ENCODE measurements at places on chromosomes 13 and 19.

DNA sequence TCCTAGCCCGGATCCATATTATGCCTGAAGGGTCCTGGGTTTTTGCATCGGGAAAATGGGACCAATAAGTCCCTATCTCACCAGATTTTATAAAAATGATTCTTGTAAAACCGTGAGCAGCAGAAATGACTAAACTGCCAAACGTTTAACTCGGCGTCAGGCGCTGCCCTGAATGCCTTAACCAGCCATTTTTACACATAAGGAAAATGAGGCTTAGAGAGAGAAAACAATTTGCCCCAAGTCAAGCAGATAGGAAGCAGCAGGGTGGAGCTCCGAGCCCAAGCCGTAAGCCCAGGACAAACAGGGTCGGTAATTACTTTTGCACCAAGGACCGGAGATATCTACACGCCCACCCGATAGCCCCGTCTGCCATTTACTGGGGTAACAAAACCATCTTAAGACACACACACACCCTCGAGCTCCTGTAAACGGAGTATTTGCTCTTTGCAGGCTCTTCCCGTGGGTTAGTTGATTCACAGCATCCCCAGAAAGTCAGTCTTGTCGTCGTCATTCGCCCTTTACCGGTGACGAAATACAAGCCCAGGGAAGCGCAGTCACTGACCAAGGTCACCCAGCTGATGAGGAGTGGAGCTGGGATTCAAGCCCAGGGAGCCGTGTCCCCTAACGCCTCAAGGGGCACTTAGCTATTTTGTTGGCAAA is 16.0 kb upstream of the MRI1 start:
- no peak for DNase-seq

DNA sequence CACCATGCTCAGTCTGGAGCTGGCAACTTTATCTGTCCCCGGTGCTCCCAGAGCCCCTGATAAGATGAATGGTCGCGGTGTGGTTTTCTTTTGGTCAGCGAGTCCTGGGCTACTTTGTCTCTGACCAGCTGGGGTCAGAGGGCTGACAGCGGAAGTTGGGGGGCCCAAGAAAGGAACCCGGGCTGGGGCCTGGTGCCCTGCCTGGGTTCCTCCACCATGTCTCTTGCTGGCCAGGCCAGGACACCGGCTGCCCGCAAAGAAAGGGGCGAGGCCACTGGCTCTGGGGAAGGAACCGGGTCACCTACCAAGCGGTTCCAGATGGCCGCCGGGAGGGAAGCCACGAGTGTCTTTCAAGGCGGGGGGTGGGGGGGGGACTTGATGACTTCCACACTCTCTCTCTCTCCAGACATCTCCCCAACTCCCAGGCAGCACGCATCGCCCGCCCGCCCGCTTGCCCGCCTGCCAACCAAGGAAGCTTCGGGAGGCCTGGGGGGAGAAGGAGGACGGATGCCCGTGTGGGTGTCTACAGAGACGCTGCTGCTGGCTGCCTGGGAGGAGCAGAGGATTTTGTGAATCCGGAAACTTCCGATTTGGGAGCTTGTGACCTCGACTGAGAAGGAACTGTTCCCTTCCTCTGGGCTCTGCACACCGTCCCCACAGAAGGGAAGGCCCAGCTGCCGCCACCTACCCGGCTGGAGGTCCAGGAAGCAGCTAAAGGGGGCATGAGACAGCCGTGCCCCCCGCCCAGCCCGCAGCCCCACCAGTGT is 1.1 kb downstream of the PIP5K1C start:
- DNase-seq = no peak

GRCh38 chr19:28633319-28634018 is 579.5 kb downstream of the UQCRFS1 start:
- DNase-seq = no peak

- no peak for DNase-seq
Measured at GRCh38 chr13:73090116-73090822, 31.5 kb downstream of the KLF5 start.

DNA sequence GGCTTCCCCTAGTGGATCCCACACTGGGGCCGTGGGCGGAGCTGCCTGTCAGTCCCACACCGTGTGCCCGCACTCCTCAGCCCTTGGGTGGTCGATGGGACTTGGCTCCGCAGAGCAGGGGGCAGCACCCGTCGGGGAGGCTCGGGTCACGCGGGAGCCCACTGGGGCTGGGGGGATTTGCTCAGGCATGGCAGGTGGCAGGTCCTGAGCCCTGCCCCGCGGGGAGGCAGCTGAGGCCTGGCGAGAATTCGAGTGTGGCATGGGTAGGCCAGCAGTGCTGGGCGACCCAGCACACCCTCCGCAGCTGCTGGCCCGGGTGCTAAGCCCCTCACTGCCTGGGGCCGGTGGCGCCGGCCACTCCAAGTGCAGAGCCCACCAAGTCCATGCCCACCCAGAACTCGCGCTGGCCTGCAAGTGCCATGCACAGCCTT is 481.7 kb upstream of the PRR20A start:
- no peak for DNase-seq

DNA sequence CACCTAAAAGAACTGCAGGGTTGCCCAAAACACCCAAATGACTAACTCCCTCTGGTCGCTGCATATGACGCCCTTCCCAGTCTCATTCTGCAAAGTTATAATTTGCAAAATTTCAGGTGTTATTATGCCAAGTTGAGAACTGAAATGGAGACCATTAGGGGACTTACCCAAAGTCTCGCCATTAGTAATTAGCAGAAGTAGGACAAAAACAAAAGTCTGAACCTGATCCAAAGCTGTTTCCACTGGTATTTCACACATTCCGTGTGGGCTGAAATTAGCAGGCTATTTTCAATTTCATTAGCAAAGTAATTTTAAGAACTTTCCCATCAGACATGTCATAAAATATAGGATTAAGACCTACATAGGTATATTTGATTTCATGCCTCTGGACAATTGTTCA is 6.8 kb downstream of the RUBCNL start:
- no peak for DNase-seq

DNA sequence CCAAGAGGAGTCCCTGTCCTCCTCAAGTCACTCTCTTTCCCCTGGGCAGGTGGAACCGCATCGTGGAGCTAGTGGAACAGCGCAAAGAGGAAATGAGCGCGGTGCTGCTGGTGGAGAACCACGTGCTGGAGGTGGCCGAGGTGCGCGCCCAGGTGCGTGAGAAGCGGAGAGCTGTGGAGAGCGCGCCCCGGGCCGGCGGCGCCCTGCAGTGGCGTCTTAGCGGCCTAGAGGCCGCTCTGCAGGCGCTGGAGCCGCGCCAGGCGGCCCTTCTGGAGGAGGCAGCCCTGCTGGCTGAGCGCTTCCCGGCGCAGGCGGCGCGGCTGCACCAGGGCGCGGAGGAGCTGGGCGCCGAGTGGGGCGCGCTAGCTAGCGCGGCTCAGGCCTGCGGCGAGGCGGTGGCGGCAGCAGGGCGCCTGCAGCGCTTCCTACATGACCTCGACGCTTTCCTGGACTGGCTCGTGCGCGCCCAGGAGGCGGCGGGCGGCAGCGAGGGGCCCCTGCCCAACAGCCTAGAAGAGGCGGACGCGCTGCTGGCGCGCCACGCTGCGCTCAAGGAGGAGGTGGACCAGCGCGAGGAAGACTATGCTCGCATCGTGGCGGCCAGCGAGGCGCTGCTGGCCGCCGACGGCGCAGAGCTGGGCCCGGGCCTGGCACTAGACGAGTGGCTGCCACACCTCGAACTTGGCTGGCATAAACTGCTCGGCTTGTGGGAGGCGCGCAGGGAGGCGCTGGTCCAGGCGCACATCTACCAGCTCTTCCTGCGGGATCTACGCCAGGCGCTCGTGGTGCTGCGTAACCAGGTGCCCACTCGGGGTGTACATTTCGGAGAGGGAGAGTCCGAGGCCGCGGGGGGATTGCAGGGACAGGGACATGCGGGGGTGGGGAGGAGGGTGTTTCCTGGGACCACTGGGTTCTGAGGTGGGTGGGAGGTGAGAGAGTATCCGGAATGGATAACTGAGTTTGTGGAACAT is 52.8 kb downstream of the SPTBN4 start:
- DNase-seq = no peak

- DNase-seq = no peak
Measured at GRCh38 chr13:113192279-113192678, 16.2 kb downstream of the PCID2 start.

GRCh38 chr13:33932769-33933406 is 114.9 kb downstream of the RFC3 start:
- no peak for DNase-seq

GRCh38 chr13:104204177-104204576 is 1138.0 kb upstream of the SLC10A2 start:
- DNase-seq = no peak

DNA sequence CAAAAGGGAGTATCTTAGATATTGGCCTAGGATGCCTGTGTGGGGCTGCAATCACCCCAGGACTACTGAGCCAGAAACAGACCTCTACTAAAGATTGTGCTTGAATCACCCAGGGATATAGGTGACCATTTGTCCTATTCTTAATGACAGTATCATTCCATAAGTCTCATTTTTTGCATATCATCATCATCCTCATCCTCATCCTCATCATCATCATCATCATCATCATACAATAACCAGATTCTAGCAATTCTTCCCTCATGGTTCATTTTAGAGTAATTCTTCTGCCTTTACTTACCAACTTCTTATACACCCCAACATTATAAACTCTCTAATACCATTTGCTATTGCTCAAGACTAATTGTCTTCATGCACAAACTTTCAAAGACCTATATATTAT is 226.6 kb downstream of the B3GLCT start:
- DNase-seq = no peak

DNA sequence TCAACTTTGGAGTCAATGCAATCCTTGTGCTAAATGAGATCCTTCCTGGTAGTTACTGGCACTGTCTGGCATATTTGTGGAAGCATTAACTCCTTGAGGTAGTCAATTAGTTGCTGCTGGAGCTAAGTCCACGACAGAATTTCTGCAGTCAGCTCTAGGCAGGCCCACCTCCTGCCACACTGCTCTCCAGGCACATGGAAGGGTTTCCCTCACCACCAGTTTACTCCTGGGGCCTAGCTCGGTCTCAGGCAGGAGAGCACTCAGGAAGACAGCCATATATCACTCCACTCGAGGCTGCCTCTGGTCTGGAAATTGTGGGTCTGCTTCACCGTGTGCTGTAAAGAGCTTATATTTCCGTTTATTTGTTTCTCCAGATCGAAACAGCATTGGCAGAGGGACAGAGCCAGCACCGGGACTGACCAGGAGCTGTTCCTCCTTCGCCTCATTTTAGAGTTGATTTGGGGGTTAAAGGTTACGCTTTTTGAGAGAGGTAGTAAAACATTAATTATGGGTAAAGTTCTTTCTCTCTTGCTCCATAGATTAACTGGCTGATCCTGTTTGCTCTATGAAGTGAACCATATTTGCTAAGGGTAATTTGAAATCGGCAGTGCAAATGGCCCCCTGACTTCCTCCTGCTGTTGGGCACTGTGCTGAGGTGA is 20.6 kb upstream of the GTF3A start:
- no peak for DNase-seq

DNA sequence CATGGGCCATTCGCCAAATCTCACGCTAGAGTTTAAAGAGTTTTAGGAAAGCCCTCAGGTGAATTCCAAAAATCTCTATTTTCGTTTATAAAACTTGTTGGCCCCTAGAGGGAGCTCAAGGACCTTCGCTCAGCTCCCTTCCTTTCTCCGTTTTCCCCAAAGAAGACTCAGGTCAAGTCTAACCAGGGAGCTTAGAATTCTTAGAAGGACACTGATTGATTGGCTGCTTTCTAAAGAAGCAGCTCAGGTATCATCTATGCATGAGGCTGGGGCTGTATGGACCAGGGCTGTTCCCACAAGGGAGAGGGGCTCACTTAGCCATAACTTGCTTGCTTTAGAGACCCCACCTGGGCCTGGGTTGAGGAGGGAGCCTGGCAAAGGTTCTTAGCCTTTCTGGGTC is 20.5 kb downstream of the DZIP1 start:
- DNase-seq = no peak

DNA sequence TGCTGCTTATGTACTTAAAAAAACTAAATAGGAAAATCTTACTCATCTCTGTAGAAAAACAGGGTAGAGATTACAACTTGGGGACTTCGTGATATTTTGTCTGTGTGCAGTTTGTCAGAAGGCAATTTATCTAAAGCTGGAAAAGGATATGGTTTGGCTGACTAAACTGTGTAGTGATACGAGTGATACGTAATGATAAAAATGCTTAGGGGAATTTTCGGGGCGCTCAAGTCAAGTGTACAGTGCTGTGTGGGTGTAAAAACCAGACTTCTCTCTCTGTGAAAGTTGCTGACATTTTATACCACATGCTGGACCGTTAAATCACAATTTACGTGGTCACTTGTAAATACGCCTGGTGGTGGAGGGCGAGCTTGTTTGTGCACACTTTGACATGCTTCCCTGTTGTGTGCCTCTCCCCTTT is 221.7 kb downstream of the KCNRG start:
- DNase-seq = no peak

DNA sequence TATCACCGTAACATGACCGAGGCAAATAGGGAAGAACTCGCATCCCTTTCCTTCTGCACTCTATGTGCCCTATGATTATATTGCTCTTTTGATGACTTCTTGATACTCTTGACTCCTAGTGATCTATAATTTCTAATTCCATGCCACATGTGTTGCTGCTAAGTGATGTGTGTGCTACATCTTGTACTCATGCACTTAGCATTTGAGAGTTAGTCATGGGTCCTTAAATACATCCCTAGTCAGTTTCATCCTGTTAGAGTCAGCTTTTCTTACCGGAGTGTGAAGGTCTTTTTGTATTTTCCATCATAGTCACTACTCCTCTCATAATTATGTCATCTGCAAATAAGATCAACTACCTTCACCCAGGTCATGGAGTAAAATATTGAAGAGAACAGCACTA is 30.2 kb downstream of the RXFP2 start:
- DNase-seq = no peak

DNA sequence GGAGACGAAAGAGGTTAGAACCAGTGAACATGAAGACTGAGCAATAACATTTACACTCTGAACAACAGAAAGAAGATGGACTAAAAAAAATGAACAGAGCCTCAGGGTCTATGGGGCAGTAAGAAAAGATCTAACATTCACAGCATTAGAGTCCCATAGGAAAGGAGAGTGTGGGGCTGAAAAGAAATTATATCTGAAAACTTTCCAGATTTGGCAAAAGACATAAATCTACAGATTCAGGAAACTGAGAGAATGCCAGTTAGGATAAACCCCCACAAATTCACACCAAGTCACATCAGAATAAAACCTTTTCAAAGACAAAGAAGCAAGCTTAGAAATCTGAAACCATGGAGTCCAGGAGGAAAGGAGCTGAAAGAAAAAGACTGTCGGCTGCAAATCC is 20.3 kb upstream of the TUBGCP3 start:
- no peak for DNase-seq

DNA sequence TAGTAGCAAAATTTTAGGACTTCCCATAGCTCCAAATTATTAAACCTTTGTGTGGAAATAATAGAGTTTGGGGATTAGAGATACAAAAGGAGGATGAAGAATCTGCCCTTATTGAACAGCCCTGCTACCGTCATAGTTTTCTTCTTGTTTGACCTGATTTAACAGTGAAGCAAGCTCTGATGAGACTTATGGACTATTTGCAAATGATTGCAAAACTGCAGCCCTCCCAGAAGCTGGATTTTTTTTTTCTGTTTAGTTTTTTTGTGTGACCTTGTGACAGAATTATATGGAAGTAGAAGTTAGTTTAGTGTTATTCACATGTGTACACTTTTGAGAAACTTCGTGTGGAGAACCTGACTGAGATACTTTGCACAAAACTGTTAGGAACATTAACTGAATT is 267.8 kb downstream of the KCNRG start:
- no peak for DNase-seq

Measured in GF-D8 (cell line).